ENCODE measurements at places on chromosomes 2 and 18.
A peak's percentile ranks its signal among the peaks of the same experiment; 100 is the strongest.

DNA sequence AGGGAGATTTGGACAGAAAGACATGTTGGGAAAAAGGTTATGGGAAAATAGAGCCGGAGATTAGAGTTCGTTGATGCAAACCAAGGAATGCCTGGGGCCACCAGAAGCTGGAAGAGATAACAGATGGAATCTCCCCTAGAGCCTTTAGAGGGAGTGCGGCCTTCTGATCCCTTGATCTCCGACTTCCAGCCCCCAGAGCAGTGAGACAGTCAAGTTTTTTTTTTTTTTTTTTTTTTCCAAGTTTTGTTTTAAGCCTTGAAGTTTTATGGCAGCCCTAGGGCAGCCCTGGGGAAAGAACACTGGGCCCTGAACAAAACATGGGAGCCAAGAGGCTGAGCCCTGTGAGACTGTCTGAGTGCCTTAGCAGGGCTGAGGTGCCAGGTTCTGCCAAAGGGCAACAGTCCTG lies 6.5 kb downstream of the DGKD start:
- no peak for DNase-seq

GRCh38 chr2:201344663-201345366 lies 12.3 kb downstream of the FLACC1 start:
- DNase-seq, result no peak

DNA sequence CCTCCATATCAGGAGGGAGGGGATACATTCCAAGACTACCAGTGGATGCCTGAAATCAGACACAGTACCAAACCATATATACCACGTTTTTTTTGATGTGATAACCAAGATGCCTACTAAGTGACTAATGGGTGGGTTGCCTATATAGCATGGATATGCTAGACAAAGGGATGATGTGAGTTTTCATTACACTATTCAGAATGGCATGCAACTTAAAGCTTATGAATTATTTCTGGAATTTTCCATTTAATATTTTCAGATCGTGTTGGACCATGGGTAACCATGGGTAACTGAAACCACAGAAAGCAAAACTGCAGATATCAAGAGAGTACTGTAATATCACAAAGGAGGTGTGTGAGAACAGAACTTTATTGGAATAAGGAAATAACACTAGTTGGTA lies 39.6 kb upstream of the CRACDL start:
- DNase-seq, result no peak

DNA sequence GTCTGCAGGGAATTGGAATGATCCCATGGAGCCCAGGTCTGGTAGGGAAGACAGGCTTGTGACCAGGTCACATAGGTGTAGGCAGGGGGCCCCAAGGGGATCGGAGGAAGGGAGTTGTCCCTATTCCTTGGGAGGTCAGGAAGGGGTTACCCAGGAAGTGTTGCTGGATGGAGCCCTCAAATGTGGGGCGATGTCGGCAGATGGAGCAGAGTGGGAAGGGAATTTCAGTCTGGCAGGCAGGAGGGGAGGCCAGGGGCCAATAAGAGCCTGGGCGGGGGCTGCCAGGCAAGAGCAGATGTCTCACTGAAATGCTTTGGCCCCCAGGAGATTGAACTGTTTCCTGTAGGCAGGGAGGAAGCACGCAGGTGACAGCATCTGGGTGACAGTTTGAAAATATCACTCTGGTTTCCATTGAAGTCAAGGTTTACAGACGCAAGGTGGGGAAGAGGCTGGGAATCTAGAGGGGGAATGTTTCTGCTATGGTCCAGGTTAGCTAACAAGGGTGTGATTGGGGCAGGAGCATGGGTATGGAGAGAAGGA lies 81.5 kb upstream of the SMAD2 start:
- DNase-seq, result no peak

GRCh38 chr2:221272729-221273128 lies 299.4 kb downstream of the EPHA4 start:
- no peak for DNase-seq

- no peak for DNase-seq
Observed at GRCh38 chr2:5915881-5916310, 223.7 kb downstream of the SOX11 start.

DNA sequence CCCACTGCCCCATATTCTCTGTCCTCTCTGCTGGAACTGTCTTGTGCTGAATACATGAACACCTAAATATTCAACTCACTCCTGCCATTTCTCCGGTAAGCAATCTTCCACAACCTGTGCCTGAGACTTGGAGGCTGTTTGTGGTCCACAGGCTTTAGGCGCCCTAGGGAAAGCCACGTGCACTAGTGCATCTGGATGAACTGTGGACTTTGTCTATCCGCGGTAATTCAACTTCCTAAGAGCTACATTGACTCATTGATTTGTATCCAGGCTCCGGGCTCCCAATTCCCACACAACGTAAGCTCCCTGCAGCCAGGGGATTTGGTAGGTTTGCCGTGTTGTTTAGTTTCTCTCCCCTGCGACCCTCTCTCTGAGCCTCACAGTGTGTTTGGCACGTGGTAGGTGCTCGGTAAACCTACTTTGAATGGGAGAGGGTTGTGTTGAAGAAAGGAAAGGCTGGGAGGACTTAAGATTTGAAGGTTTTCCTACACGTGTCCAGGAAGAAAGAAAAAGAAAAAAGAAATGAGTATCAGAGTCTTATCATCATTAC lies 718.2 kb downstream of the DPP10 start:
- no peak for DNase-seq

GRCh38 chr2:167592441-167592840 lies 655.0 kb downstream of the STK39 start:
- no peak for DNase-seq

DNA sequence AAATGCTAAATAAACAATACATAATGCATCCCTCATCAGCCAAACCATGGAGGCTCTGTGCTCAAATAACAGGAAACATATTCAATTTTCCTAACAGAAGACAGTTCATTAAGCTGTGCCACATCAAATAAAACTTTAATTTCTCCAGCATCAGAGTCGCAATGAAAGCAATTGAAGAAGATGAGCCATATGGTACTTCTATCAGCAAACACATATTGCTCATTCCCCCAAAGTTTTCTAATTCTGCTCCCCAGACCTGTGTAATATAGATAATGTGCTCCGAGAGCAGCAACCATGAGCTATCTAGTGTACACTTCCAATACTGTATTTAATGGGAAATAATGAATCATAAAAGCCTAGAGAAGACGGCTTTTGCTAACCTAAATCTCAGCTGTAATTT lies 263.2 kb downstream of the MEIS1 start:
- no peak for DNase-seq

DNA sequence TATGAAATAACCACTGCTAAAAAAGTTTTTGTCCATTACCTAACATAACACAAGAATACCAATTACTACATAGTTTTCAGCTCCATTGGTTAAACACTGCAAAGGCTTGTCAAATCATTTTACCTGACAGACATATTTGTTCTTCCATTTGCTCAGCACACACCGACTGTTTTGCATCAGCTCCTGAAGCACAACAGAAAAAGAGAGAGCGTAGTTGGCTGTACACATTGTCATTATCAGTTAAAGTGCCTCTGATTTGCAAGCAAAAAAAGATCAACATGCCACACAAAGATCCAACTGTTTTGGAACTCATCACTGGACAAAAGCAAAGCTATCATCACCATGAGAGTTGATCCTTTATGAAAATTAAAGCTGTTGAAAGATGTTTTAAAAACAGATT lies 103.8 kb downstream of the WDPCP start:
- DNase-seq, result no peak

- DNase-seq, result no peak
Observed at GRCh38 chr2:13574831-13575230, 858.1 kb downstream of the TRIB2 start.

DNA sequence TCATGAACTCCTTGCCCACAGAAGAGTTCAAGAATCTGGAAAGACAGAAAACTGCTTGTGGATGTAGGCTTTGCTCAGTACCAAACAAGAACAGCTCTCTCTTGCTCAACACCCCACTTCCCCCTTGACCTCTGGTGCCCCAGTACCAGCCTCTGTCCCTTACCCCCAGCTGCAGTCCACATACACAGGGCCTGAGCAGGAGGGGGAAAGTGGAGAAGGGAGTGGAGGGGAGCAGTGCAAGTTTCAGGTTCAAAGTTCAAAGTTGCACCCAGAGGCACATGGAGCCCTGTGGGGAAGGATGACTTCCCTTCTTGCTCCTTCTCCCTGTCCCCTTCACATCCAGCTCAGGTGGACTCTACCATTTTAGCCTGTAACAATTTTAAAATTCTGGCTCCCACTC lies 61.1 kb upstream of the LPIN2 start:
- DNase-seq, result no peak

DNA sequence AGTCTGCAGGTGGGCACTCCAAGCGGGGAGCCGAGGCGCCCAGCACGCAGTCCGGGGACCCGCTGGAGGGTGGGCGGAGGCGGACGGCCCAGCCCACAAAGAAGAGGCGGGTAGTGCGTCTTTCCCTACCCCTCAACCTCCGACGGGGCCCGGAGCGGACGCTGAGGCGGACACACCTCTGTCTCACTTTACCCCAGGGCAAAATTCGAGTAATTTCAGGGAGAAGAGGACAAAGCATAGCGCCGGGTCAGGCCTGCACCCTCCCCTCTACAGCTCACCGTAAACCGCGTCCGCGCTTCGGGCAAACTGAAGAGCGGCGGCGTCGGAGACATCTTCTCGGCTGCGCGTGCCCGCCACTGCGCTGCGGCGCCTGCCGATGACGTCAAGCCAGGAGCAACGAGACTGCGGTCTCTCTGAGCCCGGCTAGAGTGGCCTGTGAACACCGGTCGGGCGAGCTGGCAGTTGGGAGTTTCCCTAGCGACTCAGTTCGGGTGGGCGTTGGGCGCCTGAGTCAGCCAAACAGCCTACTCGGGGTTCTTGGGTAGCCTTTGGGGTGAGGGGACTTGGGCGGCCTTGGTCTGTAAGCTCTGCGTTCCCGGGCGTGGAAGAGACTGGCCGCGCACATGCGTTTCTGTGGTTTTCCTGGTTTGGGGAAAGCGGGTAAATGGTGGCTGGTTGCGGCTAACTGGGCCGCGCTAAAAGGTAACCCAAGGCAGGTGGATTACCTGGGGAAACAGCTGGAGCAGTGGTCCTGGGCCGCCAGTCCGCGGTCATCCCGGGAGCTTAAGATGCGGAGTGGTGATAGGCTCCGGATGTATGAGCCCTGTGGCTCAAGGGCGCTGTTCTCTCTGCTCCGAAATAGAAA lies at the start of gene THOC1:
THOC1 (minus strand) TSS at position 360 of the 865 bp plus-strand sequence; CDS start at position 332, 28 bp downstream.
- peak; percentile 87 for DNase-seq

- no peak for DNase-seq
Observed at GRCh38 chr2:182207049-182207746, 219.6 kb downstream of the PDE1A start.

DNA sequence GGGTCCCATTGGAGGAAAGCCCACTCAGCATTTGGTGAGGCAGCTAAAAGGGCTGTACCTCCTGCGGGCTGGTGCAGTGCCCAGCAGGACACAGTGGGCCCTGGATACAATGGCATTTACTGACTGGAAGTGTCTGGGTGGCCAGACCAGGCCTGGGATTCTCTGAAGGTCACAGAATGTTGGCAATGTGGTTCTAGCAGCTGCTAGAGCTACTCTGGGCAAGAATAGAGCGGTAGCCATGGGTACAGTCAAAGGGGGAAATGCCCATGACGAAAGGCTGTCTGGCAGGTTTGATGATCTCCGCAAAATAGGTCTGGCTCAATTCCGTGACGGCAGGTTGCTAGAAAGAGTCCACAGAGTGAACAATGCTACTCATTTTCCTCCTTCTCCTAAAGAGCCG lies 241.8 kb downstream of the AFF3 start:
- DNase-seq, result no peak

GRCh38 chr2:135581282-135581681 lies 50.0 kb downstream of the R3HDM1 start:
- no peak for DNase-seq

DNA sequence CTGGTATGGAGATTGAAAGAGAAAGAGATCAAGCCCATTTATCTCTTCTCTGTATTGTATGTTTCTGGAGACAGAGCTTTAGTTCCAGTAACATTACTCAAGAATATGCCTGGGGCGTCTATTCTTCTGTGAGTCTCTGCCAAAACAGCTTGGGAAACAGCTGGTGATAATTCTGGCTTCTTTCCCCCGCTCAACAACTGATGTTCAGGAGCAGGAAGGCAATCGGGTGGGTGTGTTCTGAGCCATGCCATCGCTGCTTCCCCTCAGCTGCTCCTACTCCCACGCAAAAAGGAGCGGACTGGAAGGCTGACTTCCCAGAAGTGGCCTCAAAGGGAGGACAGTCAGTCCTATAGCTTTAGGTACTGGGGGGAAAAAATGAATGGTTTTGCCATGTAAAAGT lies 695.1 kb downstream of the PLCL1 start:
- no peak for DNase-seq

DNA sequence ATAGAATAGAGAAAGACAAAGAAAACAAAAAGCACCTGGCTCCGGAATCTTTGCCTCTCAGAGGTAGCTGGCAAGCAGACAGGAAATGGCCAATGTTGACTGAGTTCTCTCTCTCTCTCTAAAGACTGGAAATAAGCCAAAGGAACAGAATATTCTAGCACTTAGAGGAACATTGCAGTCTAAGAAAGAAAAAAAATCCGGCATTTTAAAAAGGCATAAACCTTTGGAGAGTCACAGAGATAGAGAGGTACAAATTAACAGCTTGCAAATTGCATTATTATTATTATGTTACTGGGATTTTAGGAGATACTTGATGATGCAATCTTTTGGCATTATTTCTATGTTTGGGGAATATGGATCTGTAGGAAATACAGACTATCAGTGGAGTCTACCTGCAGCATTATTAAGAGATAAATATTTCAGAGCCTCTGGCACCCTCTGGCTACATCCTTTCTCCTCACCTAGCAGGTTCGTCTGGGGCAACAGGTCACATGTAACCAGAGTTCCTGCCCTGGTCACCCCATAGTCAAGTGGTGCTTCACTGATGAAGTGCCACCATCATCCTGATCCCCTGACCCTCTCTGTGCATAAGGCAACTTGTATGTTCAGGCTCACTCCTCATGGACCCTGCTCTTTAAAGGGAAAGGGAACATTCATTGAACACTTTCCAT lies 318.9 kb upstream of the ACVR2A start:
- no peak for DNase-seq

- no peak for DNase-seq
Observed at GRCh38 chr2:94995553-94996304, 29.8 kb upstream of the MAL start.

GRCh38 chr2:201523506-201523905 lies 72.0 kb downstream of the STRADB start:
- no peak for DNase-seq

- peak; percentile 38 for DNase-seq
Observed at GRCh38 chr2:105919826-105920225, 175.1 kb downstream of the NCK2 start.

DNA sequence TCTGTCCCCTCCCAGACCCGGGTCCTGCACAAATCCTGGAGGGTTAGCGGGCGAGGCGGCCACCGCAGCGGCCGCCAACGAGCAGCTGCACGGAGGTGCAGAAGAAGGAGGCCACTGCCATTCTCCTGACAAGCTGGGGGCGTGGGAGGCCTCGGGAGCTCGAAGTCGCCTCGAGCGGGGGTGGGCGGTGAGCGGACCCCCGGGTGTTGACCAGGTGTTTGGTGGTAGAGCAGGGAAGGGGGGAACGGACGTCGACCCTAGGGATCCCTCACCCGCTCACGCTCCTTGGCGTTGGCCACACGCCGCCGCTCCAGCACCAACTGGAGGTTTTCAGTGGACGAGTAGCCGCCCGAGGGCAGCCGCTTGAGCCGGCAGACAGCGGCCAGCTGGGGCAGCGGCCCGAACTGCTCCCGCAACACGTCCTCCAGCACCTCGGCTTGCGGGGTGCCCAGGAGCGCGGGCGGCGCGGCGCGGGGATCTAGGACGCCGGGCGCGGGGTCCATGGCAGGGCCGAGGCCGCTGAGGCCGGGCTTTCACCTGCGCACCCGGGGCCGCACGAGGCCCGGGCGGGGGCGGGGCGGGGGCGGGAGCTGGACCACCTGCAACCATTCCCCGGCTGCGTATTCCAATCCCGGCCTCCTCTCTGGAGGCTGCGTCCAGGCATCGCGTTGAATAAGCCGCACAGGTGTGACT lies at the start of gene FIGLA:
FIGLA (minus strand) TSS at position 508 of the 693 bp plus-strand sequence; CDS start at position 503, 5 bp downstream.
- no peak for DNase-seq
